ENCODE measurements at places on chromosomes 7 and 10.

DNA sequence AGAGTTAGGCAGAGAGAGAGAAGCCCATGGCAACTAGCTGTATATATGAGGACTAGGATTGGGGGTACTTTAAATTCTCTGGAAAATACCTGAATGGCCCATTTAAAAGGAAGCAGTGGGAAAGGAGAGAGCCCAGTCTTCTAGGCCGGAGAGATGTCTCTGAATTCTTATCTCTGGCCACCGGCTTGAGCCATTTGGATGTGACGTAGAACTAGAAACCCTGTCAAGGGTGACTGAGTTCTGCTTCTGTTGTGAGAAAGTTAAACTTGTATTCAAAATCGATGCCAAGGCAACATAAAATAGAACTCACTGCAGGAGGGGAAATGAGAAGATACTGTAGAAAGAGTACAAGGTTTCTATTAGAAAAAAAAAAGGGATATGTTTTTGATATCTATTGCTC lies 6.3 kb upstream of the GSTK1 start:
- DNase-seq = no peak

DNA sequence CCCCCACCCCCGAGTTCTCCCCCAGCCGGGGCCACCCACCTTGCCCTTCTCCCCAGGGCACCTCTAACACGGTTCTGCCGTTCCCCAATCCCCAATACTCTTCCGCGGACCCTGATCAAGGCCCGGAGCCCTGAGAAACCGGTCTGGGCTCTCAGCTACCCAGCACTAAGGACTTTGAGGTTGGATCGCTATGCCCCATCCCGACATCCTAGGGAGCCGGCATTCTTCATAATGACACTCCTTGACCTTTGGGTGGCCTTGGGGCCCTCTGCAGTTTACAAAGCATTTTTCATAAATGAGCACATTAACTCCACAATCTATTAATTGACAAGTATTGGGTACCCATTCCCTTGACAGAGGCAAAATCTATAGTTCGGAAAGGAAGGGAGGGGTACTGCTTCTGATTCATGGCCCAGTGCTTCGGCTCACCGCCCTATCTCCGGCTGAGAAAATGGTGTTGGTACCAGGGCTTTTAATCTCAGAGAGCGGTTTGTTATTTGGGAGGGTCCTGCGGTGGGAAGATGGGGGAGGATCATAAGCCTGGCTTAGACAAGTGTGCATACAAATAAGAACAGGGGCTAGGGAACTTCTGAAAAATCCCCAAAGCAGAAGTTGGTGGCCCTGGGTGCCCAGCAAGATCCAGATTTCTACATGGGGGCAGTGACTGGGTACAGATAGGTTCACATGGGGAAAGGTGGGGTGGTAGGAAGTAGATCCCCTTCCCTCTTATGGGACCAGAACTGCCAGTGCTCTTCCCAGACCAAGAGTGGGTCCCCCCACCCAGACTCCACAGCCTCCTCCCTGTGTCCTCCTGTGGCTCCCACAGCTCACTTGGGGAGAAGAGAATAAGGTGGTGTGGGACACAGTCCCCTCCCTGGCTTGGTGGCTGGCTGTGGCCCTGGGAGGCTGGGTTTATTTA lies 3.2 kb downstream of the IMPDH1 start:
- no peak for DNase-seq

DNA sequence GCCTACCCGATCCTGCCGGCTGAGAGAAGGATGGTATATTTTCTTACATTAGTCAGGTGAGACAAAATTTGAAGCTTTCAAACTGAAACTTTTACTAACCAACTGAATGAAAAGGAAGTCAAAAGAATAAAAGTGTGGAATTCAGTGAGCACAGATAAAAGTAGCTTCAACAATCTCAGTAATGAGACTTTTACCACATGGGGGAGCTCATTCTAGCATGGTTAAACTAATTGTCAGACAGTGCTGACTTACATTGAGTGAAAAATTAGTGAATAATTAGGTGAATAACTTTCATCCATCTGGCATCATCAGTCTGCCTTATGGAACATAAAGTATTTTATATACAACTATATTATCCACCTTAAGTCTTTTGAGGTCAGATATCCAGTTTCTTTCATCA lies 8.4 kb downstream of the FAM237B start:
- DNase-seq = no peak

DNA sequence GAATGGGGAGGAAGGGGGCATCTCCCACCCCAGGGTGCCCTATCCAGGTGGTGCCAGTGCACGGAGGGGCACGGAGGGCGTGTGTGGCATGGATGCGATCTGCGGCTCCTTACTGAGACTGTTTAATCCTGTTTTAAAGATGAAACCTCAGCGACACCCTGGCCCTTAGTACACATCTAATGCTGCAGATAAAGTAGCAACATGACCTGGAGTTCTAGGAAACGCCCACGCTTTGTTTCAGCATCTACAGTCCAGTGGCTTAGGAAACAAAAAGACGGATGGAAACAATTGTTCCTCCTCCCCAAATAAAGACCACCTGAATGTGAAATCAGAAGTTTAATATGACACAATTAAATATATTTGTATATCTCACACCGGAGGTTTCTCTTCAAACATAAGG lies 201.9 kb downstream of the DNAJB6 start:
- no peak for DNase-seq

- DNase-seq = no peak
Measured at GRCh38 chr7:26514633-26515032, 223.0 kb downstream of the SNX10 start.

DNA sequence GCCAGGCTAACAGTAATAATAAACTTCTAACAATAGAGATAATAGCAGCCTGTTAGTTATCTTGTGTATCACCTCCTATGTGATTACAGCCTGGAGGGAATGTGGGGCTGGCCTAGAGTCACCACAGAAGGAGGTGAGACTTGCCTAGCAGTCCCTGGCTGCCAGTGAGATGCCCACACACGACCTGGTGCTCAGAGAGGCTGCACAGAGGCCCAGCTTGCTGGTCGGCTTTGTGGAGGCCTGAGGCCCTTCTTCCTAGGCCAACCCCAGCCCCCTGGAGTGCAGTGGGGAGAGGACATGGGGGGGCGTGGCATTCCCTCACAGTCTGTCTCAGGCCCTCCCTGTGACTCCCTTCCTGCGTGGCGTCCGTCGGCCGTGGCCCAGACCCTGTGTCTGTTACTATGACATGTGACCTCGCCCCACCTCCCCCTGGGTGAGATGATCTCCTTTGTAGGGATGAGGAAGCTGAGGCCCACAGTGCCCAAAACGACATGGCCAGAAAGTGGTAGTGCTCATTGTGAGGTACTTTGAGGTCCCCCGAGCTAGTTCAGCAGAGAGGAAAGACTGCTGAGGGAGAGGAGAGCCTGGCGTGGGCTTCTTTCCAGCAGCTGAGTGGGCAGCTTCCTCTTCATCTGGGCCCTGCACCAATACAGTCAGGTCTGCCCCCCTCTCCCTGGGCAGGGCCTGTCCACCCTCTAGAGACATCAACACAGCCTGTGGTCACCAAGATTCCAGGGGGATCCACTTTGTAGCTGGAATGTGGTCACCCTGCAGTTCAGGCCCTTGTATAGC lies 29.7 kb downstream of the UNC5B start:
- no peak for DNase-seq

DNA sequence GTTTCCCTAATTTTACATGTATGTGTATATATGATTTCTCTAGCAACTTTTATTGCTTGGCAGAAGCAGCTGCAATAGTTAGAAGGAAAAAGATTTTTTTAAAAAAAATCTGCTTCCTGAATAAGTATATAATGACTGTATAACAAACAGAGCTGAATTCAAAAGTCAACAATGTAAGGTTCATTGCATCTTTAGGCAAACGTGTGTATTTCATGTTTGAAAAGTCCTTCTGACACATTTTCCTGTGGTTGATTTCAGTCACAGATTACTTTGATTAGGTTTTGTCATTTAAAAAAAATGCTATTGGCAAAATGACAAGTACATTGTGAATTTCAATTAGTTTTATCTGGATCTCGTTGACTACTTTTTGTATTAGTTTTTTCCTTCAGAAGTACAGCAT lies 231.0 kb downstream of the CSTF2T start:
- no peak for DNase-seq

- DNase-seq = no peak
Measured at GRCh38 chr7:81725003-81725811, 44.6 kb downstream of the HGF start.

- no peak for DNase-seq
Measured at GRCh38 chr10:22655312-22655981, 58.9 kb downstream of the PIP4K2A start.

- no peak for DNase-seq
Measured at GRCh38 chr7:17584822-17585221, 286.4 kb downstream of the AHR start.

- no peak for DNase-seq
Measured at GRCh38 chr10:114206902-114207301, 27.7 kb downstream of the TDRD1 start.

GRCh38 chr7:150363872-150364271 lies 4.8 kb upstream of the REPIN1 start:
- no peak for DNase-seq

GRCh38 chr7:47931005-47932004 lies 17.0 kb downstream of the PKD1L1 start:
- no peak for DNase-seq

DNA sequence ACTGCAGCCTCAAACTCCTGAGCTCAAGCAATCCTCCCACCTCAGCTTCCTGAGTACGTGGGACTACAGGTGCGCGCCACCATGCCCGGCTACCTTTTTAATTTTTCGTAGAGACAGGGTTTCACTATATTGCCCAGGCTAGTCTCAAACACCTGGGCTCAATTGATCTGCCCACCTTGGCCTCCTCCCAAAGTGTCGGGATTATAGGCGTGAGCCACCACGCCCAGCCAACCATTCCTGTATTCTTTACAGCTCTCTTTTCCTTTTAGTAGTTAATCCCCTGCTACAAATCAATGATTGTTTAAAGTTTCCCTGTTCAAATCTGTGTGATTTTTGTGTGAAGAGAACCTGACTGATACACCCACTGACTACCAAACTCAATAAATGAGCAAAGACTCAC lies 75.4 kb upstream of the SVIL start:
- DNase-seq = no peak

DNA sequence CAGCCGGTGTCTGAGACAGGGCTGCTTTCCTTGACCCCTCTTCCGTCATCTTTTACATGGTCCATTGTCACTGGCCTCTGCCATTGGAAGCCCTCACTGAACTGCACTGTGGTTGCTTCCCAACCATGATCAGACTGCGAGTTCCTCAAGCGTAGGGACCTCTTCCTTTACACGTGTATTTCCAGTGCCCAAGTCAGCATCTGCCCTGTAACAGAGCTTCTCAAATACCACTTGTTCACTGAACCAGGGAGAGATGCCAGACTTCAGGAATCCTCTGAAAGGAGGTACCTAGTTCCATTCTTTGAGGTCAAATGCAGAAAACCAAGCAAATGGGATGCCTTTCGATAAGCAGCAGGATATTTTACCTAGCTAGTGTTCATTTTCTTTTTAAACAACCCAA lies 145.1 kb downstream of the NRP1 start:
- no peak for DNase-seq

GRCh38 chr7:138616085-138616484 lies 85.1 kb downstream of the SVOPL start:
- no peak for DNase-seq

DNA sequence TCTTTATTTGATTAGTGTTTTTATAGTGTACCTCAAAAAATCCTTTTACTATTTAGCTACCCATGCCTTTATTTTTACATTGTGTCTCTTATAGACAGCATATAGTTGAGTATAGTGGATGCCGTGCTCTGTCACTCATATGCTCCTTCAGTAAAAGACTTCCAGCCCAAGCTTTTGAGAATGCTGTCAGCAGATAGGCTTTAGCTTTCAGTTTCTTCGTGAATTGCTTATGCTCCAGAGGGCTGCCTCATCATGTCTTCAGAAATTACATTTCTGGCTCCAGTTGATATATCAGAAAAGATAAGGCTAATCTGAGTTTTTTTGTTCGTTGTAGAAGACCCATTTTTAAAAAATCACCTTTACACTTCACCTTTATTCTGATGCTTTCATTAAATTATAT lies 332.0 kb downstream of the NXPH1 start:
- no peak for DNase-seq

- no peak for DNase-seq
Measured at GRCh38 chr10:119595134-119595675, 1.6 kb downstream of the TIAL1 start.

GRCh38 chr7:148487912-148488311 lies 102.7 kb upstream of the C7orf33 start:
- DNase-seq = no peak
